Chondrocyte (in vitro differentiated cells): ENCODE measurements at places on chromosomes 1 and 21.
A peak's percentile ranks its signal among the peaks of the same experiment; 100 is the strongest.

GRCh38 chr1:12400027-12400693 lies 170.3 kb downstream of the VPS13D start:
- H3K27ac ChIP-seq: no peak overlapping the region
- peaks cover 8% of the 10 kb centered on the region for H3K4me1 ChIP-seq
- no peak for DNase-seq
- H3K36me3 ChIP-seq: peaks cover 36% of the 10 kb centered on the region
- no peak overlapping the region for H3K4me3 ChIP-seq
- no peaks in the 10 kb centered on the region for H3K27me3 ChIP-seq

DNA sequence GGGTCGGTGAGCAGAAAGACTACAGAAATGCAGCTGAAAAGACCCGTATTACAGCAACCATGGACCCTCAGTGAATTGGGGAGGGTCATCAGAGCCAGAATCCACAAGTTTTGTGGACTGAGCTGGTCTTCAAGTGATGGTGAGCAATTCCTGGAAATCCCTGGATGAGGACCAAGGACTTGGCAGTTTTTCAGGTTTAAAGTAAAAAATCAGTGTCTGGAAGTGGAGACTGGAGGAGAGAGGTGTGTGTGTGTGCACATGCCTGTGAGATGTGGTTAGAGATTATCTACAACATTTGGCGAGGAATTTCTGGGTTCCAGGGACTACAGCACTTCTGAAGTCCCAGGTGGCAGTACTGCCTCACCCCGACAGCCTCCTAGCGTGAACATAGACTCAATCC lies 56.4 kb downstream of the KIRREL1 start:
- DNase-seq: no peak
- no peak overlapping the region for H3K27ac ChIP-seq
- peaks cover 49% of the 10 kb centered on the region for H3K4me1 ChIP-seq
- H3K27me3 ChIP-seq: no peaks in the 10 kb centered on the region

GRCh38 chr1:22176258-22176657 lies 33.4 kb upstream of the WNT4 start:
- no peak overlapping the region for H3K4me3 ChIP-seq
- no peaks in the 10 kb centered on the region for H3K36me3 ChIP-seq
- no peak overlapping the region for H3K27ac ChIP-seq
- H3K4me1 ChIP-seq: no peaks in the 10 kb centered on the region

- H3K4me3 ChIP-seq: no peak overlapping the region
- no peaks in the 10 kb centered on the region for H3K36me3 ChIP-seq
- H3K27me3 ChIP-seq: no peaks in the 10 kb centered on the region
- no peak overlapping the region for H3K27ac ChIP-seq
- H3K4me1 ChIP-seq: peaks cover 19% of the 10 kb centered on the region
Measured at GRCh38 chr1:92790867-92791266, 6.0 kb upstream of the EVI5 start.

DNA sequence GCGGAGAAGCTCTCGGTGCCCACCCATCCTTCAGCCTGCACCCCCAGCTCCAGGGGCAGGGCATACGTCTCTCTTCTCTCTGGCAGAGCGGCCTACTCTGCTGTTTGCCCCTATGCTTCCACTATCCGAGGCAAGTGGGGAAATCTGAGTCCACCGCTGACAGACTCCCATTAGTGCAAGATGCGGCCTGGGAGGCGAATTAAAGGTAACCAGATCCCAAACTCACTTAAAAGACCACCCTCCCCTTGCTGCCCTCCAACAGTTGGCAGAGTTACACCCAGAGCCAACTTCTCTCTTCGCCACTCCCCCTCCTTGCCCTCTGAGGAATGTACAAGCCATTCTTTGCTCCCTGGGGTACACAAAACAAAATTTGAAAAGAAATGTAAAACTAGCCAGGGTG lies 6.4 kb downstream of the FOXD3 start:
- no peak overlapping the region for H3K4me3 ChIP-seq
- peaks cover 8% of the 10 kb centered on the region for H3K36me3 ChIP-seq
- no peak for DNase-seq
- no peak overlapping the region for H3K27ac ChIP-seq
- peaks cover 77% of the 10 kb centered on the region for H3K27me3 ChIP-seq
- peaks cover 7% of the 10 kb centered on the region for H3K4me1 ChIP-seq

DNA sequence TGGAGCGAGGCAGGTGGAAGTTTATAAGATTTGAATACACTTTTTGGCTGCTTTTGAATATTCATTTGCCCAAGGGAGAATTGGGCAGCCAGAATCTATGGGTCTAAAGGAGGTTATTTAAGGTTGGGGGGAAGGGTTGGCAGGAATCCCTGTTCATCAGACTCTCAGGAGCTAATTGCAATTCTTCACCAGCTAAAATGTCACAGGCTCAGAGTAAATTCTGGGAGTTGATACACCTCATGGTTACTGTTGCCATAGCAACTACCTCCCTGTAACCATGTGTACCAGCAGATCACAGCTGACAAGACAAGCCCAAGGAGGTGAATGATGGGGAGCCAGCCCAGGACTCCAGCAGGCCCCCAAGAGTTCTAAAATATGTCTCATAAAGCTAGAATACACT lies 75.5 kb downstream of the CAMK2N1 start:
- H3K4me3 ChIP-seq: no peak overlapping the region
- H3K27me3 ChIP-seq: no peaks in the 10 kb centered on the region

DNA sequence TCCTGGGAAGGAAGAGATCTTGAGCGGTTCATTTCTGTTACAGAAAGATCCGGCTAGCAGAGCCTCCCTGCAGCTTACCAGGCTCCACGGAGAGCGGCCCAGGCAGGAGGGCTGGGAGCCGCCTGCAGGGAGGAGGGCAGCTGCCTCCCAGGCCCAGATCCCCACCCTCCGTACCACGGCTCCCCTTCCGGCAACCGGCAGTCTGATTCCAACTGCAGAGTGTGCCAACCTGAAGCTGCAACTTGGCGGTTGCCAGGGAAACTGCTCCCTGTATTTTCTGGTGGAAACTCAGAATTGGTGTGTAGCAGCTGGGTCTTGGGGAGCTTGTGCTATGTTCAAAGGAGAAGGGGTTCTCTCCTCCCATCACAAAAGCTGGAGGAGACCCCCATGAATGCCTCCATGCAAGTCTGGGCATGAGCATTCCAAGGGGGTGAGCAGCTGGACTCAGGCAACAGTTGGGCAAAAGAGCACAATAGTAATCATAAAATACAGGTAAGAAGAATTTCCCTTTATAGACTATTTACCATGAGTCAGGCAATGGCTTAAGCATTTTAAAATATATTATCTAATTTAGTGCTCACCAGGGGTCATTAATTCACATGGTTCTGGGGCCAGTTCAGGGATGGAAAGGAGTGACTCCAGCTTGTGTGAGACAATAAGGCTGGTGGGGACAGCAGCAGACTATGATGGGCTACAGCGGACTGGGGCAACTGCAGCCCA lies 46.1 kb upstream of the KAZN start:
- DNase-seq: no peak
- H3K27ac ChIP-seq: no peak overlapping the region
- no peak overlapping the region for H3K4me3 ChIP-seq
- no peaks in the 10 kb centered on the region for H3K36me3 ChIP-seq
- no peaks in the 10 kb centered on the region for H3K4me1 ChIP-seq
- H3K27me3 ChIP-seq: peaks cover 18% of the 10 kb centered on the region

GRCh38 chr21:42609811-42610210 lies 43.6 kb upstream of the PDE9A start:
- no peaks in the 10 kb centered on the region for H3K4me1 ChIP-seq
- no peak overlapping the region for H3K4me3 ChIP-seq
- DNase-seq: no peak
- H3K27me3 ChIP-seq: peaks cover 16% of the 10 kb centered on the region
- H3K27ac ChIP-seq: no peak overlapping the region
- no peaks in the 10 kb centered on the region for H3K36me3 ChIP-seq

DNA sequence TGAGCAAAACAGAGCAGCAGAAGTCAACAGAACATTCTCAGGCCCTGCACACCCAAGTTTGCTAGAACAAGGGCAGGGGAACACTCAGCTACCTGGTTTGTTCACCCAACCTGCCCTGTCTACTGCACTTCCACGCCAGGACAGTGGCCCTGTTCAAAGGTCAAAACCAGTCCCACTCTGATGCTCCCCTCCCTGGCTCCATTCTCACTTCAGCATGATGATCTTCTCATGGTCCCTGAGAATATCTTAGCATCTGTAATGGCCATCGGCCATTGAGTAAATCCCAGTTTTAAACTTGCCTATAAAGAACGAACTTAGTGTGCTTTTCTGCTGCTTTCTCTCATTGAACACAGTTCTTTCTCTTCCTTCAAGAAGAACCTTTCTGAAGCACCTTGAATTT lies 293.6 kb downstream of the SMYD3 start:
- DNase-seq: peak; percentile 26
- peaks cover 23% of the 10 kb centered on the region for H3K4me1 ChIP-seq
- no peaks in the 10 kb centered on the region for H3K36me3 ChIP-seq
- H3K4me3 ChIP-seq: no peak overlapping the region

- no peak within 1 kb of the TSS for H3K27ac ChIP-seq
- DNase-seq: no peak
- peaks cover 5% of the 10 kb centered on the region for H3K36me3 ChIP-seq
- peak within 1 kb of the TSS; percentile 72 for H3K4me3 ChIP-seq
- H3K27me3 ChIP-seq: no peaks in the 10 kb centered on the region
Measured at GRCh38 chr1:1540090-1540817, at the start of gene TMEM240. Gene TMEM240 (minus strand): TSS chr1:1540624. CDS start chr1:1540346, 278 bp downstream.

- no peak for DNase-seq
- no peak overlapping the region for H3K4me3 ChIP-seq
- H3K27ac ChIP-seq: no peak overlapping the region
- peaks cover 21% of the 10 kb centered on the region for H3K36me3 ChIP-seq
- H3K4me1 ChIP-seq: peaks cover 3% of the 10 kb centered on the region
- H3K27me3 ChIP-seq: no peaks in the 10 kb centered on the region
Measured at GRCh38 chr1:7809742-7810141, 25.7 kb downstream of the PER3 start.

GRCh38 chr21:43273708-43274021 lies 104.9 kb downstream of the CRYAA start:
- no peak overlapping the region for H3K4me3 ChIP-seq
- DNase-seq: peak; percentile 48
- no peaks in the 10 kb centered on the region for H3K36me3 ChIP-seq
- H3K27me3 ChIP-seq: peaks cover 21% of the 10 kb centered on the region

- no peak for DNase-seq
- no peak overlapping the region for H3K4me3 ChIP-seq
- no peaks in the 10 kb centered on the region for H3K36me3 ChIP-seq
- H3K4me1 ChIP-seq: peaks cover 9% of the 10 kb centered on the region
- peak overlapping the region; percentile 19 for H3K27ac ChIP-seq
- H3K27me3 ChIP-seq: no peaks in the 10 kb centered on the region
Measured at GRCh38 chr1:234944439-234945344, 183.9 kb downstream of the TOMM20 start.

- DNase-seq: no peak
- no peaks in the 10 kb centered on the region for H3K36me3 ChIP-seq
- no peak overlapping the region for H3K4me3 ChIP-seq
- H3K4me1 ChIP-seq: peaks cover 3% of the 10 kb centered on the region
Measured at GRCh38 chr1:65924471-65924870, 131.8 kb downstream of the PDE4B start.

- no peak overlapping the region for H3K27ac ChIP-seq
- H3K27me3 ChIP-seq: peaks cover 3% of the 10 kb centered on the region
- no peaks in the 10 kb centered on the region for H3K36me3 ChIP-seq
- H3K4me3 ChIP-seq: no peak overlapping the region
Measured at GRCh38 chr1:239841631-239842030, 250.1 kb upstream of the FMN2 start.
